HCT116 (cell line): ENCODE measurements at places on chromosomes 2 and 18. TPM values are rescaled to one million over a fixed set of nuclear protein-coding genes. Genes with fewer than 3 reads are reported as not detected.

Gene CNGA3
- not detected for total RNA-seq

Gene MAPRE3
- total RNA-seq: 12.1 TPM

Gene RGPD4
- 0.07 TPM for total RNA-seq

DNA sequence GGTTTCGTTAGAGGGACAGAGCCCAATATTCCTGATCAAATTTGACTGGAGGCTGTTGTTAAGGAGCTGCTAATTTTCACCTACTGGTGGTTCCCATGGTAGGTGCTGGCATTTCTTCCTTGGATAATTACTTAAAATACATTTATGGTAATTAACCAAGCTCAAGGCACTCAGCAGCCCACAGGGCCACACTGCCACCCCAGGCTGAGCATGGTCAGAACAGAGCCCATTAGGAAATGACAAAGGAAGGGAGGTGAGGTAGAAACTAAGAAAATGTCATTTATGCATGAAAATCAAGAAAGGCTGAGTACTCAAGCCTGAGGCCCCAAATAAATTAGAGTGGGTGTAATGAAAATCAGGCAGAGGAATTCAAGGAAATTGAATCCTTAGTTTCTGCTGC is 510.2 kb upstream of the GYPC start:
- no peak for DNase-seq

DNA sequence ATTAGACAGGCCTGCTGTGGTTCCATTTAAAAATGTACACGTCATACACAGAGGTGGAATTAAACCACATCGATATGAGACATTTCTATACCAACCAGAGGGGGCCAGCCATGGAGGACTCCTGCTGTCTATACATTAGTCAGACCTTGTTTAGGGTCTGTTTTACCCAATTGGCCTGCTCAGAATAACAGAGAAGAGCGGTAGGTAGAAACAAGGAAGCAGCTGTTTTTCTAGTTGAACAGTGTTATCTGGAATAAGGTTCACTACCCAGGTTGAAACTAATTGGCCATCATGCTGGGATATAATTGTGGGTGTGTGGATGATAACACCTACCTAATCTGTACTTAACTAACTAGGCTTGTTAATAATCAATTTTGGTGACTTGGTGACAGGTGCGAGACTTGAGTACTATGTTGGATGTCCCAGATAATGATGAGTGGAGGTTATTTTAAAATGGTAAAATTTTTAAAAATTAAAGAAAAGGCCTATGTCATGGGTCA is 47.5 kb downstream of the RHBDD1 start:
- no peak for DNase-seq

- DNase-seq: no peak
Observed at GRCh38 chr18:23689031-23689615, at the start of gene LAMA3. Gene LAMA3, plus strand, starts transcription at chr18:23689453. Its CDS starts 231 bp downstream, at chr18:23689684.

GRCh38 chr2:30931841-30932407 is 124.7 kb upstream of the CAPN13 start:
- no peak for DNase-seq

DNA sequence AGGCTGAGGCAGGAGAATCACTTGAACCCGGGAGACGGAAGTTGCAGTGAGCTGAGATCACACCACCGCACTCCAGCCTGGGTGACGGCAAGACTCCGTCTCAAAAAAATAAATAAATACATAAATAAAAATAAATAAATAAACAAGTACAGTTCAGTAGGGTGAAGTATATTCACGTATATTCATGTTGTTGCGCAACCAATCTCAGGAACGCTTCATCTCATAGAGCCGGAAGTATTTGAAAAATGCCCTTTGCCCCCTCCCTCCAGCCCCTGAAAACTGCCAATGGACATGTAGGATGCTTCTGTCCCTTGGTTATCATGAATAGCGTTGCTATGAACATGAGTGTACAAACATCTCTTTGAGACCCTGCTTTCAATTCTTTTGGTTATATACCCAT is 132.0 kb downstream of the DTNB start:
- DNase-seq: no peak

DNA sequence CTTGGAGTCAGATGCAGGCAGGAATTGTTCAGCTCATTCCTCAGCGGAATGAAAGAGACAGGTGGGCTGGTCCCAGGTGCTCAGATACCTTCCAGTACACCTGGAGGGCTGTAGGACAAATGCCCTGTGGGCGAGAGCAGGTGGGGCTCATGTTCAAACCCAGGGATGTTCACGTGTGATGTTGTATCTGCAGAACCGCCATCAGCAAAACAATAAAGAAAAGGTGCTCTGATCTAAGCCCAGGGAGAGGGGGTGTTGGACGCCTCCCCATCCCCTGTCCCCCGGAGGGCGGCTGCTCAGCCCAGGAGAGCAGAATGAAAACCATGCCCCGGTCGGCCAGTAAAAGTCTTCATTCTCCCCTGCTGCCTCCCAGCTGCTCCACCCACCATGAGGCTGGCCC is 197.4 kb downstream of the HAUS1 start:
- DNase-seq: no peak

GRCh38 chr18:11179959-11180519 is 30.7 kb upstream of the PIEZO2 start:
- no peak for DNase-seq

DNA sequence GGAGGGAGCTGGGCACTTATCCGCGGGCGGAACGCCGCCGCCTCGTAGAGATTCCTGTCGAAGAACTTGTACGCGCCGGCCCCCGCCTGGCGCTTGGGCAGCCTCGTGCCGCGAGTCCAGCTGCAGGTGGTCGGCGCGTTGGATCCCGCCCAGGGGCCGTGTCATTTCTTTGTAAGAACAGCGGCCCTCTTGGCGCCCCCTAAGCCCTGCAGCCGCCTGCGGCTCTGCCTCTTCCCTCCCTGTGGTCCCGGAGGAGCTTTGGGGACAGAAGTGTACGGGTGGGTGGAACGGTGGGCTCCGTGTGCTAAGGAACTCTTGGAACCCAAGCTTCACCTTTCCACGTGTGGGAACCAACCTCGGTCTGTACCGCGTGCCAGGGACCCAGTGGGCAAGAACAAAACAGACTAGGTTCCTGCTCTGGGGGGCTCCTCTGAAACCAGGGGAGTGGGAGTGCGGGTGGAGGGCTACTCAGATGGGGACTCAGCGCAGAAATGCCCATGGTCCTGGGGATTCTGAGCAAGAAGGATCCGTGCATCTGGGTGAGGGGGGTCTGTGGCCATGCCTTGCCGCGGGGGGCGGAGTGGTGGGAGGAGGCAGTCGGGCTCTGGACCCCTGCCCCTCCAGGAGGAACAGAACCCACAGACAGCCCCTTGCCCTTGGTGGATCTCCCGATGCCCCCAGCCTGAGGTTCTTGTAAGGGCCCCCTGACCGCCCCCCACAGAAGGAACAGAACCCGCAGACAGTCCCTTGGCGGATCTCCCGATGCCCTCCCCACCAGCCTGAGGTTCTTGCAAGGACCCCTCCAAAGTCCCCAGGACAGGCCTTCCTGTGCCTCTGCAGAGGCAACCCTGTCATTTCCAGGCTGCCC is 1.5 kb downstream of the GPC1 start:
- no peak for DNase-seq

- DNase-seq: no peak
Observed at GRCh38 chr18:8065284-8065683, 498.2 kb downstream of the PTPRM start.

DNA sequence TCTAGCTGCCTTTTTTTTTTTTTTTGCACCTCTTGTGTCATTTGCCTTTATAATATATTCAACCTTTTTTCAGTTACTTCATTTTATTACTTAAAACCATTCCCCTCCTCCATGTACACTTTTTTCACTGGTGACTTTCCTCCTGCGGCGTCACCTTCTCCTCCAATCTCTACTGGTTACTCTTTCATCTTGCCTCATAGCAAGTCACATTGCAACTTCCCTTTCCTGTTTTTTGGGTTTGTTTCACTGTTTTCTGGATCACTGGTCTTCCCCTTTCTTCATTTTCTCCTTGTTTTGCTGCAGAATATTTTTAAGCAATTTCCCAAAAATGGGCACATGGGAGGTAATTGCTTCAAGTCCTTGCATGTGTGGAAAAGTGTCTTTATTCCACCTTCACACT is 37.7 kb upstream of the GPR155 start:
- DNase-seq: no peak

DNA sequence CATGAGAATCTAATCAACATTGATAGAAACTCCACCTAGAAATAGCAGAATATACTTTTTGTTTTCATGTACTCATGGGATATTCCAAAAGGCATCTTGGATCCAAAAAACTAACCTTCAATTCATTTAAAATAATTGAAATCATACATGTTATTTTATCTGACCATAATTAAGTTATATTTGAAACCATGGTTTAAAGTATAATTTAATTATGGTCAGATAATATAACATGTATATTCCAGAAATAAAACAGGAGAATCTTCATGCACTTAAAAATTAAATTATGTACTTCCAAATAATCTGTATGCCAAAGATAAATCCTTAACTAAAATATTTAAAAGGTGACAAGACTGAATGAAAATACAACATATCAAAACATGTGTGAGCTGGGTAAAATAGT is 651.3 kb upstream of the LINC00305 start:
- no peak for DNase-seq

DNA sequence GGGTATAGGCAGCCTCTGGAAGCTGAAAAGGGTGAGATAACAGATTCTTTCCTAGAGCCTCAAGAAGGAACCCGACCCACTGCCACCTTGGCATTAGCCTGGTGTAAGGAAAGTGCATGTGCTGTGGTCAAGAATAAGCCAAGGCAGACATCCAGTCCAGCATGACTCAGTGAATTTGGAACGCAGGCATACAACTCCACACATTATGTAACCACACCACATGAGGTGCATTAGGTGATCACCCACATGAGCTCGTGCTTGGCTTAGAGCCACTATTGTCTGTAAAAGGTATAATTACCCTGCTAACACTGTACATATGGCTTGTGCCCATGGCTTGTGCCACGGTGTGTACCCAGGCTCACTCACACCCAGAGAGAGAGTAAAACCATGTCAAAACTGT is 583.7 kb upstream of the HNMT start:
- DNase-seq: no peak

DNA sequence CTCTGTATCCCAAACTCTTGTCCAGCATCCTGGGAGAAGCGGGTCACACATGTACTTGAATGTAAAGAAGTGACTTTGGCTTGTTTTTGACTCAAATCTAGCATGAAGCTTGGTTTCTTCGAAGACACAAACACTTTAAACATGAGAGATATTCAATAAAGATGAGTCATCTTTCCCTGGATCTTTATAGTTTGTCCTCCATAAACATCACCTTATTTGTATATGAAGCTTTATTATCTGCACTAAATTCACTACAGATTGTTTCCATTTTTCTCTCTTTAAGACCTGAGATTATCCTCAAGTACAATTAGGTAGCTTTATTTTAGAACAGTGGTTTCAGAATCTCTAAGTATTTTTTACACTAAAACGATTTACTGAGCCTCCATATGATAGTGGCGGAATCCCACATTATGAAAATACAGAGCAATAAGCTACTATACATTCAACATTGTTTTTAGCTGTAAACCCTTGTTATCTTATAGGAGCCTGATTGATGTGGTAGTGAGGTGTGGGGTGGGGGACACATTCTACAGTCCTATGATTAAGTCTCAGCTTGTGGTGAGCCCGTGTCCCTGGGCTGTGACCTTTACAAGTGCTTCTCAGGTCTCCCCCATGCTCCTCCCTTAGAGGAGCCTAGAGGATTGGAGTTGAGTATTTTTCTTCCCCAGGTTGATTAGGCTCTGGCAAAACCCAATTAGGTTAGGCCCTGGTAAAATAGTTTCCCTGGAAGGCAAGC is 79.6 kb upstream of the RAPGEF4 start:
- DNase-seq: no peak
